ENCODE measurements at places on chromosomes 1 and 21.
A peak's percentile ranks its signal among the peaks of the same experiment; 100 is the strongest.

DNA sequence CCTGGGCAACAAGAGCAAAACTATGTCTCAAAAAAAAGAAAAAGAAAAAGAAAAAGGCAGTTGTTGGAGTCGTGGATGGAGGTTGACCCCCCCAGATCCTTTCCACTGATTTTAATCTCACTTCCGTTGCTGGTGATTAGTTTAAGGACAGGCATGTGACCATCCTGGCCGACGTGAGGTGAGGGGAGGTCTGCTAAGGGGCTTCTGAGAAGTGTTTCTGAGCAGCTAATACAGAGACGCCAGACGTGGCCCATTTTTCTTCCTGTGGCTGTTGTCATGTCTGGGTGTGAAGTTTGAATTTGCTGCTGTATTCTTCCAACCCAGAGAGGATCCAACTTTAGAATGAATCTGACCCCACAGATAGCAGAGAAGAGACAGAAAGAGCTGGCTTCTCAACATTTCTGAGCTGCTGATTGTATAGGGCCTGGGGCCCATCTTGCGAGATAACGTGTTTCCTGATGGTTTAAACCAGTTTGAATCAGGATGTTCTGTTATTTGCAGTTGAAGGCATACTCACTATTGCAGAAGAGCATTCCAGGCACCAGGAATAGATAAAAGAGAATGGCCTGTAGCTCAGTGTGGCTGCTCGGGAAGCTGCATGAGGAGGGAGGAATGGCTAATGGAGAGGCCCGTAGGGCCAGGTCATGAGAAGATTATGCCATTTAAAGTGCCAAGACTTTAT is 22.8 kb upstream of the SSBP3 start:
- DNase-seq: no peak

DNA sequence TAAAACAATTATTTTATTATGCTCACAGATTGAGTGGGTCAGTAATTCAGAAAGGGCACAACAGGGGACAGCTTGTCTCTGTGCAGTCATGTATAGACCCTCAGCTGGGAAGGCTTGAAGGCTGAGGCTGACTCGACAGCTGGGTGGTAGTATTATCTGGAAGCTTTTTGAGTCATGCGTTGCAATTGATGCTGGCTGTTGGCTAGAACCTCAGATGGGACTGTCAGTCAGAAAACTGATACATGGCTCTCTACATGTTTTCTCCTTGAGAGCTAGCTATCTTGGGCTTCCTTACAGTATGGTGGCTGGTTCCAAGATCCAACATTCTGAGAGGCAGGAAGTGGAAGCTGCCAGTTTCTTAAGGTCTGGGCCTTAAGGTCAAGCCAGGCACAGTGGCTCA is 61.5 kb upstream of the SELENON start:
- no peak for DNase-seq

- no peak for DNase-seq
These were observed 41.1 kb upstream of the POU3F1 start for GRCh38 chr1:38087676-38088075.

DNA sequence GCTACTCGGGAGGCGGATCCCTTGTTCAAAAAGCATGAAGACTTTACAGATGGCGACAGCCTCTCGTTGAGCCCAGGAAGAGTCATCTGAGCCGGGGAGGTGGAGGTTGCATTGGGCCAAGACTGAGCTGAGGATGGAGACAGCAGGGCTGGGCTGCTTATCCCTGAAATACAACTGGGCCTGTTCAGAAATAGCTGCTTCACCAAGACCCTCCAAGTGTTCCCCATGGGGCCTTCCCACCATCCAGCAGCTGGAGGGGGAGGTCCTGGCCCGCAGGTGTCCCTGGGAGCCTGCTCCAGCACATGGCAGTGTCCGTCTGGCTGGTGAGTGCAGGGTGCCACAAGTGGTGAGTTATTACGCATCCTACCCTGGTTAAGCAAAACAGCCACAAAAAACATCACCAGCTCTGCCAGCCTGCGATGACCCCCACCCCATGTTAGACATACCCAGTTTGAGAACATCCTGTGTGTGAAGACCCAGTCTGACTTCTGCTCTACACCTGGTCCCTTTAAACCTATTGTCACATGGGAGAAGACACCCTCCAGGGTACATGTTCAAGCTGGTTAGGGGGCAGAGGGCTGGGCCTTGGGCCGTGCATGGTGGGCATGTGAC is 93.1 kb upstream of the TMPRSS2 start:
- peak; percentile 27 for DNase-seq

- no peak for DNase-seq
These were observed 25.5 kb upstream of the RBBP5 start for GRCh38 chr1:205147191-205147835.

- no peak for DNase-seq
These were observed 14.9 kb downstream of the ZYG11A start for GRCh38 chr1:52857443-52857842.

DNA sequence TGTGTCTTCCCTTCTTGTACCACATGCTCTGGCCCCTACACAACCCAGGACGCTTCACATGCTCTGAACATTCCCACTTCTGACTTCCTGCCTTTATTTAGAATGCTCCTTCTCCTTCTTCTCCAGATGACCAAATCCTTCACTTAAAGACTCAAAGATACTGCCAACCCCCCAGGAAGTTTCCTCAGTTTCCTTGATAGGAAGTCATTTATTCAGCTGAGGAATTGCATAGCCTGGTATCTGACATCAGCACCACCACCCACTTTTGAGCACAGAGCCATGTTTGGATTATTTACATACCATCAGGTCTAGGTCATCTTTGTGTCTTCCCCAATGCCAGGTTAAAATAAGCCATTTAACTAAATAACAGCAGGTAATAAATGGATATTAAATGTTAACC is 42.4 kb downstream of the GFI1 start:
- DNase-seq: no peak

- no peak for DNase-seq
These were observed 75.9 kb downstream of the KIF1B start for GRCh38 chr1:10286244-10286643.

GRCh38 chr1:53463961-53464899 is 5.0 kb downstream of the DMRTB1 start:
- no peak for DNase-seq

DNA sequence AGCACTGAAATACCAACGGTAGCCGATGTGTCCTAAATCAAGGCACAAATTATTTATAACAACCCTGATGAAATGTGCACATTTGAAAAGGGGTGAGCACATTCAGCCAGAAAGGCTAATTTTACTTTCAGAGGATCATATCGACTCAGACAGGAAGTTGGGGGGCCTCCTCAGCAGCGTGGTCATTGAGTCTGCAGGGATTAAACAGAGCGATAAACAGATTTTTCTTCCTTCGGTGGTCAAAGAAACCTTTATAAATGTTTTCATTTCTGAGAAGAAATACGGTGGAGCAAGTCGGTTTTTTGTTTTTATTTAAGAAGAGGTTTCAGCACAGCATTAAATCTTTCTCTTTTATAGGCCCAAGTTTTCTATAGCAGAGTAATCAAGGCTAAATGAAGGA is 45.7 kb downstream of the PGM1 start:
- DNase-seq: no peak

DNA sequence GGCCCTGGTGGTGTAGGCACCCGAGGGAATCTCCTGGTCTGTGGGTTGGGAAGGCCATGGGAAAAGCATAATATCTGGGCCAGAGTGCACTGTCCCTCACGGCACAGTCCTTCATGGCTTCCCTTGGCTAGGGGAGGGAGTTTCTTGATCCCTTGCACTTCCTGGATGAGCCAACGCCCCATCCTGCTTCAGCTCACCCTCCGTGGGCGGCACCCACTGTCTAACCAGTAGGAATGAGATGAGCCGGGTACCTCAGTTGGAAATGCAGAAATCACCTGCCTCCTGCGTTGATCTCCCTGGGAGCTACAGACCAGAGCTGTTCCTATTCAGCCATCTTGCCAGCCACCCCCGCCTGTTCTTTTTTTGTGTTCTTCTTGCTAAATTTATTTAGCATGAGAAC is 134.4 kb downstream of the LEPR start:
- no peak for DNase-seq

DNA sequence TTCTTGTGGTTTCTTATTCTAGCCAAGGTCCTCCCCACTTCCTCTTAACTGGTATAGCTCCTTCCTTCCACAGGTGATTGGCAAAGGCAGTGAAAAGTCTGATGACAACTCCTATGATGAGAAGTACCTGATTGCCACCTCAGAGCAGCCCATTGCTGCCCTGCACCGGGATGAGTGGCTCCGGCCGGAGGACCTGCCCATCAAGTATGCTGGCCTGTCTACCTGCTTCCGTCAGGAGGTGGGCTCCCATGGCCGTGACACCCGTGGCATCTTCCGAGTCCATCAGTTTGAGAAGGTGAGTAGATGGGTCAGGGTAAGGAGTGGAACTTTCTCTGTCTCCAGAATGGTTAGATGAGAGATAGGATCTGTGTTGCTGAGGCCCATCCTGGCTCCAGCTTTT is 14.2 kb upstream of the CELSR2 start:
- DNase-seq: no peak

DNA sequence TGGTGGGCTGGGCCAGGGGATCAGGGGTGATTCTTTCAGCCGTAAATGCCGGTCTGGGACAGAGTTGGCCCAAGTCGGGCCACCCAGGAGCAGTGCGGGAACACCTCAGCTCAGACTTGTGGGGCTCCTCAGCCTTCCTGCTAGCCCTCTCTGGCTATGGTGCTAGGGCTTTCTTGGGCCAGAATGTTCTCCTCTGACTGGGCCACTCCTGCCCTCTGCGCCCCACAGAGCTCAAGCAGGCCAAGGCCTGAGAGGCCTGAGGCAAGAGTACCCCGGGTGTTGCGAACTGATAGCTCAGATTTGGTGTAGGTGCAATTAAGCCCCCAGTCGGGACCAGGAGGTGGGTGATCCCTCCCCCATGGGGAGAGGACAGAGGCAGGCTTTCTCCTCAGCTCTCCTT is 51.8 kb downstream of the LGR6 start:
- peak; percentile 21 for DNase-seq

- no peak for DNase-seq
These were observed 515.1 kb downstream of the OMA1 start for GRCh38 chr1:58031416-58031815.

DNA sequence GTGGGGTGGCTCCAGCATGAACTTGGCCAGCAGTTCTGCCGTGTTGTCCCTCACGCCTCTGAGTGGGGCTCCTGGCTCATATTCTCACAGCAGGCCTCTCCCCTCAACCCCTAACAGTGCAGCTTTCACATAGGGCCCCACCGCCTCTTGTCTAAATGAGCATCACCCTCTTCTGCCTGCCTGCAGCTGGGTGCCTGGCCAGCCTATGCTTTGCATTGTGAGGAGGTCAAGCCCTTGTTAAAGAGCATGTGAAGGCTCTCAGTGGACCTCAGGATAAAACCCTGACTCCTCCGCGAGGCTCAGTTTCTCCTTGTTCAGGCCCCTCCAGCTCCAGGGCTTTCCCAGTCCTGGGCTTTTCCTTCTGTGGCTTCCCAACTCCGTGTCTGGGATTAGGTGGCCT is 34.8 kb downstream of the CRYAA start:
- DNase-seq: peak; percentile 26

- no peak for DNase-seq
These were observed 13.5 kb upstream of the TEKT2 start for GRCh38 chr1:36070349-36070748.

DNA sequence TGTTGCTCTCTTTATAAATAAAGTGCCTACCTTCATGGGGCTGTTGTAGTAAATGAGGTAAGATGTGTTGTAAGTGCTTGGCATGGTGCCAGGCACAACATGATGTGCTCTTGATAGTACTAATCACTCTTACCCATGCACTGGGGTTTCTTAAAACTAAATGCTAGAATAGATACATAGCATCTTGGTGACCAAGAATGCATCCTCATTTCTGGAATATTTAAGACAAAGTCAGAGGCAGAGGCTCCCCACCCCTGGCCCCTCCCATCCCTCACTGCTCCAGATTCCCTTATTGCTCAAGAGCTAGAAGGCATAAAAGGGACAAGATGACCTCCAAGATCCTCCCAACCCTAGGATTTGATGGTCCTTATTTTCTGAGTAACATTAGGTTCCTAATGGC is 61.3 kb downstream of the GLUL start:
- no peak for DNase-seq

DNA sequence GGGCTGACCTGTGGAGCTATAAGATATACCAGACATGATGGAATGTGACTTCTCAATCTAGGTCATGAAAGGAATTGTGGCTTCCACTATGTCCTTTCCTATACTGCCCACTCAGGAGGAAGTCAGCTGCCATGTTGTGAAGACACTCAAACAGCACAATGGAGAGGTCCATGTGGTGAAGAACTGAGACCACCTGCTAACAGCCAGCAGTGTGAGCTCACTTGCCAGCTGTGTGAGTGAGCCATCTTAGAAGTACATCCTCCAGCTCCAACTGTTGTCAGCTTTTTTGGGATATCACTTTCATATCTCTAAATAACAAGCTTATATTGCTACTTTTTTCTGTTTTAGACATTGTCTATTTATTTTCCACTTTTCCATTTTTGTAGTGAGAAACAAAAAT is 29.7 kb downstream of the OLFML3 start:
- no peak for DNase-seq

DNA sequence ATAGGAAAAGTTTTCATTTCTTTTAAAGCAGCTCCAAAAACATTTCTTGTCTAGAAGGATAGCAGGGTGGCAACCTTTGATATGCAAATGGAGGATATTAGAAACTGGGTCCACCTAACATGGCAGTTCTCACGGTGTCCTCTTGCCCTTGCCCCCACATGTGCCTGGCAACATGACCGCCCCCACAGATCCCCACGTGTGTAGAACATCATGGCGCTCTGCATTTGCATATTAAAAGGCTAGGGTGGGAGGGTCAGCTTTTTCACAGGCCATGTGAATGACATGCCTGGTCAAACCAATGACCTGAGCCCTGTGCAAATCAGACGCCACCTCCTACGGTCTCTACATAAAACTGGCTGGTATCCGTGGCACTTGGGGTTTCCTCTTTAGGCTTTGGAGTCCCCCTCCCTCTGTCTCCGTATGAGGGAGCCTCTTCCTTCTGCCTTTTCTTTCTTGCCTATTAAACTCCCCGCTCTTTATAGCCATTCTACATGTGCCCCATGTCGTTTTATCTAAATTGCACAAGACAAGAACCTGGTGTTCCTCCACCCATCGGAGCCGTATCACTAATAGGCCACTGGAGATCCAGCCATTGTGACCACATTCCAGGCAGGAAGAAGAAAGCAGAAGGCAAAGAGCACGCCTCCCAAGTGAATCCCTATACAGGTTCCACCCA is 71.3 kb downstream of the WDR4 start:
- no peak for DNase-seq

GRCh38 chr1:64184003-64184440 is 19.4 kb upstream of the UBE2U start:
- DNase-seq: no peak

DNA sequence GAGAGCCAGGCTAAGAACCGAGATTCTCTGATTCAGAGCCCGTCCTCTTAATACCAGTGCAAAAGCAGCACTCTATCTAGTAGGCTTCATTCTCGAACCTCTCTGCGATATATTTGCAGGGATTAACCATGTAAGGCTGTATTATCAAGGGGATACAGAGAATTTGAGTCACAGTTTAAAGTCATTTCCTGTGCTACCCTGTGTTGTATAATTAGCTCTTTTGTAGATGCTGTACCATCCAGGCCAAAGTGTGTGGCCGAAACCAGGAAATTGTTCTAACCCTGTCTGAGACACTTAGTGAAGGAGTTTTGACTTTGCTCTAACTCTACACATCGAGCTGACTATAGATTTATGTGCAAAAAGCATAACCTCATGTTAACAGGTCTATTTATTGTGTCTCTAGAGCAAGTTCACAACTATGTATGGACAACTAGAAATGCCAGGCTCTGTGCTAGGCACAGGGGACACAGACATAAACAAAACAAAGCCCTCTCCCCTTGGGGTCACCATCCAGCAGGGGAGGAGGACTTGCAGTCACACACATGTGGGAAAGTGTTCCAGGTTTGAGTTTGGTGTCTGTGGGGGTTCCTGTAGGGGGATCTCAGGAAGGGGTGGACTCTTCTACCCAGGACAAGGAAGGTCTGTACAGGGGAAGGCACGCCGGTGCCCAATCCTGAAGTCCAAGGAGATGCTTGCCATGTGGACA is 182.2 kb downstream of the DHRS3 start:
- no peak for DNase-seq

Measured in RWPE2 (cell line).